Stimulated activated CD4-positive, alpha-beta T cell treated with anti-CD3 and anti-CD28 coated beads, Interleukin-12 subunit alpha, Interleukin-12 subunit beta, amount 100 ng/mL, for 4 hours (primary cell): ENCODE measurements at places on chromosomes 11 and 22.
A peak's percentile ranks its signal among the peaks of the same experiment; 100 is the strongest.

- no peak for DNase-seq
These were observed 477 bp downstream of the DPAGT1 start for GRCh38 chr11:119100994-119101758.

- DNase-seq: no peak
These were observed 29.0 kb downstream of the DDX10 start for GRCh38 chr11:108693852-108694251.

- no peak for DNase-seq
These were observed 2.8 kb upstream of the BCO2 start for GRCh38 chr11:112172362-112172994.

DNA sequence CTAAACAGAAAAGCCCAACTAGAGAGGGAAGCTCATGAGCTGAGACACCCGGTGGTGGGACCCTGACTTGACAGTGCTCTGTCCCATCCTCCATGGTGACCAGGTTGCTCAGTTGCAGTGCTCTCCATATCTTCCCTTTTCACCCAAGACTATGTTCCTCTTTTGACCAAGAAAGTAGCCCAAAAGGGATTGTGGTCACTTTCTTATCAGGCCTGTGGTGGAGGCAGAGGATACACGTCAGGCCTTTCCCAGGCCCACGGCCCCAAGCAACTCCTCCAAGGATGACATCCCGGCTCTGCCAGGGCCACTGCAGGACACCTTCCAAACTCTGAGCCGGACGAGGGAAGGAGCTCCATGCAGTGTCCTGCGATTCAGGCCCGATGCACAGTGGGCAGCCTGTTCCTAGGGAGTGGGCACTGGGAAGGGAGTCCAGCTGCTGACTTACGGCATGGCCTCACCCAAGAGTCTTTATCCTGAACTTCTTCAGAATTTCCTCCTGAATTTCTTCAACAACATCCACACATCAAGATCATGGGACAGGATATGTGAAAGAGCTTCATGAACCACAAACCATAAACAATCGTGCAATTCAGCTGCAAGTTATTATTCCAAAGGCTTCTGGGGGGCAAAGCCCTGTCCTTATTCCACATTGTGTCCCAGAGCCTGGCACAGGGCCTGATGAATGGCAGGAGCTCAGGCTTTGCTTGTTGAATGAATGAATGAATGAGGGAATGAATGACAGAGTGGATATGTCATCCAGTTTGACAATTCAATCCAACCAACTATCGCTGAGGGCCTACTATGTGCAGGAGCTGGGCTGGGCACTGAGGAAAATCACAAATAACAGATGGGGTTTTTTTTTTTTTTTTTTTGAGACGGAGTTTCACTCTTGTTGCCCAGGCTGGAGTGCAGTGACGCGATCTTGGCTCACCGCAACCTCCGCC is 36.0 kb upstream of the MYH9 start:
- DNase-seq: no peak

- DNase-seq: no peak
These were observed 19.8 kb upstream of the INCENP start for GRCh38 chr11:62103986-62104385.

GRCh38 chr11:13111813-13112130 is 102.7 kb downstream of the RASSF10 start:
- DNase-seq: no peak

GRCh38 chr22:49966774-49967705 is 6.5 kb downstream of the PIM3 start:
- peak; percentile 28 for DNase-seq

DNA sequence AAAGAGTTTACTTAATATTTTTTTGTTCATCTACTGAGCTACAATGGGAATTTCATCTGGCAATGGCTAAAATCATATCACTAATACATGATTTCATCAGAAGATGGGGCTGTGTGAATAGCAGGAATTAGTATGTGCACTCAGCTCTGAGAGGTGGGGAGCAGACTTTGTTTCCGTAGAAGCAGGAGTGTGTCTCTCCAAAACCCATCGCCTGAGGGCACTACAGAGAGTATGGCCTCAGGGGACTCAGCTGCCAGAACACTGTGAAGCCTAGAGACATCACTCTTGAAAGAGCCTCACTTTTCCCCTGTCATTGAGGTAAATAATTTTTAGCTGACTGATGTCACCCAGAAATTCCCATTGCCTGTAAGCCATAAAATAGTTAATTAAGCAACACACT is 261.4 kb upstream of the ISX start:
- DNase-seq: no peak

- no peak for DNase-seq
These were observed 666 bp downstream of the MSANTD4 start for GRCh38 chr11:106021181-106021966.

GRCh38 chr11:117481885-117482284 is 154.2 kb downstream of the CEP164 start:
- DNase-seq: no peak

DNA sequence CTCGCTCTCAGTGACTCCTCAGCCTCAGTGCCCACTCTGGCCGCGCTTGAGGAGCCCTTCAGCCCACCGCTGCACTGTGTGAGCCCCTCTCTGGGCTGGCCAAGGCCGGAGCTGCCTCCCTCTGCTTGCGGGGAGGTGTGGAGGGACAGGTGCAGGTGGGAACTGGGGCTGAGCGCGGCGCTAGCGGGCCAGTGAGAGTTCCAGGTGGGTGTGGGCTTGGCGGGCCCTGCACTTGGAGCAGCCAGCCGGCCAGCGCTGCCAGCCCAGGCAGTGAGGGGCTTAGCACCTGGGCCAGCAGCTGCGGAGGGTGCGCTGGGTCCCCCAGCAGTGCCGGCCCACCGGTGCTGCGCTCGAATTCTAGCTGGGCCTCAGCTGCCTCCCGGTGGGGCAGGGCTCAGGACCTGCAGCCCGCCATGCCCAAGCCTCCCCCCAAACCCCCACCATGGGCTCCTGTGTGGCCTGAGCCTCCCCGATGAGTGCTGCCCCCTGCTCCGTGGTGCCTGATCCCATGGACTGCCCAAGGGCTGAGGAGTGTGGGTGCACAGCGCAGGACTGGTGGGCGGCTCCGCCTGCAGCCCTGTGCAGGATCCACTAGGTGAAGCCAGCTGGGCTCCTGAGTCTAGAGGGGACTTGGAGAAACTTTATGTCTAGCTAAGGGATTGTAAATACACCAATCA is 64.2 kb upstream of the NARS2 start:
- no peak for DNase-seq

DNA sequence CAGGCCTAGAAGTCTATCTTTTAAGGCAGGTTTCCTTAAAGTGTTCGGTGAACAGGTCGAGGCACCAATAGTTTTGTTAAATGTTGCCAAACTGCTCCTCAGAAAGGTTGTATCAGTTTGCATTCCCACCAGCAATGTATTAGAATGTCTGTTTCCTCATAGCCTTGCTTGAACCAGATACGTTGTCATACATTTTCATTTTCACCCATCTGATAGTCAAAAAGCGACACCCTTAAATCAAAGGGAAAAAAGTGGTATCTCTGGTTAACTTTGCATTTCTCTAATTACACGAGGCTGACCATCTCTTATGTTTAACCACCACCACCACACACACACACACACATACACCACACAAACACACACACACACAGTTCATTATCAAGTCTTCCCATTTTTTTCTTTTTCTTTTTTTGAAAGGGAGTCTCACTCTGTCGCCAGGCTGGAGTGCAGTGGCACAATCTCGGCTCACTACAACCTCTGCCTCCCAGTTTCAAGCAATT is 16.3 kb downstream of the PRR14L start:
- DNase-seq: no peak

DNA sequence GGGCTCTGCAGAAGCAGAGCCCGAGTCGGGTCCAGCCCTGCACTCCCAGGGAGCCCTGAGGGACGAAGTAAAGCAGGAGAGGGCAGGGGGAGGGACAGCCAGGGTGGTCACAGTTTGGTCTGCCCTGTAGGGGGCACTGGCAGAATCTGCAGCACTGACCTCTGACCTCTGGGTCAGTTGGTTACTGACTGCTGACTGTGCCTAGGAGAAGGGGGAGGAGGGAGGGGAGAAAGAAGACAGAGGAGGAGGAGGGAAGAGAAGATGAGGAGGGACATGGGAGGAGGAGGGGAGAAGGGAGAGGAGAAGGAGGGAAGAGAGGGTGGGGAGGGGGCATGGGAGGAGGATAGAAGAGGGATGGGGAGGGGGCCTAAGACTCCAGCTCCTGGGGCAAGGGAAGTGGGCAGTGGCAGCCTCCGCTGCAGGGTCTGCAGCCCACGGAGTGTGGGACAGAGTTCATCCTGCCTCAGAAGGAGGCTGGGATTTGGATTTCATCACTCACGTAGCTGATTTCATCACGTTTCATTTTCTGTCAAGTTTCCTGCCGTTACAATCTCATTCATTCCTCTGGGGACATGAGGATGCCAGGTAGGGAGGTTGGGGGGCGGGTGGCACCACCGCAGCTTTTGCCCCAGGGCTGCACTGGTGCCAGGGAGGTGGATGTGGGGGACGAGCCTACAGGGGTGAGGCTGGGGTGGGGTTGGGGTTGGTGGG is 55.2 kb downstream of the FLRT1 start:
- no peak for DNase-seq
